ENCODE measurements at places on chromosomes 4 and X. TPM values are rescaled to one million over a fixed set of nuclear protein-coding genes. Genes with fewer than 3 reads are reported as not detected.

DNA sequence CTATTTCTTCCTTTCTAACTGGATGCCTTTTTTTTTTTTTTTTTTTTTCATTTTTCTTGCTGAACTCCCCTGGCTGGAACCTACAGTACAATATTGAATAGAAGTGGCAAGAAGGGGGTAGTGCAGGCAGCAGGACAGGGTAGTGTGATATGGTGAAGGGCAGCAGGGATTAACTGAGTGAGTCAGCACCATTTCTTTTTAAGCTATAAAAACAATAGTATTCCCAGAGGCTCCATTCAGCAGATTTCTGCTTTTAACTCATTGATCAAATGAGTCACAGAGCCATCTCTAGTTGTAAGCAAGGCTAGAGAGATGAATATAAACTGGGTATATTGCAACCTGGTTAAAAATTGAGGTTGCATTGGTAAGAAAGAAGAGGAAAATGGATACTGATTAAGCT is 53.6 kb upstream of the SETD7 start:
- no peak overlapping the region for H3K27ac ChIP-seq
- no peak for DNase-seq
- H3K36me3 ChIP-seq = no peaks in the 10 kb centered on the region
- no peak overlapping the region for H3K4me3 ChIP-seq
- no peaks in the 10 kb centered on the region for H3K4me1 ChIP-seq
- H3K27me3 ChIP-seq = no peaks in the 10 kb centered on the region

- no peak for DNase-seq
- H3K36me3 ChIP-seq = no peaks in the 10 kb centered on the region
- H3K4me3 ChIP-seq = no peak overlapping the region
- H3K4me1 ChIP-seq = no peaks in the 10 kb centered on the region
- H3K27me3 ChIP-seq = no peaks in the 10 kb centered on the region
Measured at GRCh38 chr4:187309456-187309855, 585.8 kb upstream of the FAT1 start.

DNA sequence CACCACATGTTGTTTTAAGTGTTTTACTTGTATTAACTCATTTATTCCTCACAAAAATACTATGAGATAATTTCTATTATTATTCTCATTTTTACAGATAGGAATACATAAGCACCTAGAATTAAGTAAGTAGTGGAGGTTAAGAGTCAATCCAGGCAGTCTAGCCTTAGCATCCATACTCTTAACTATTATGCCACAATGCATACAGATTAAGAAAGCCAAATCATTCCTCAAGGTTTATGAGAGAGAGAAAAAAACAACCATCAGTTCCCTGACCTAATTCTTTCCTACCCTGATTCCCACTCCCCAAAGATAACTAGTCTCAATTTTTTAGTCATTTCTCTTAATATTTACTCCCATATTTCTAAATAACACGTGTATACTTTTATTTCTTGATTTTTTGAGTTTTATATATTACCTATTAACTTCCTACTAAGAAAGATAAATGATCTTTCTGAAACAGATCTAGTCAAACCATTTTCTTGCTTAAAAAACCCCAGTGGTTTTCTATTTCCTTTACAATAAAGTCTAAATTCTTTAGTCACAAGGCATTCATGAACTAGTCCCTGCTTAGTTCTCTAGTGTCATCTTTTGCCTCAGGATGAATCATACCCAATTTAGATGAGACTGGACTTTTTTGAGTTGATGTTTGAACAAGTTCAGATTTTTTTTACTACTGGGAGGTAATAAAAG is 16.0 kb downstream of the UBA6 start:
- H3K4me3 ChIP-seq = no peak overlapping the region
- H3K4me1 ChIP-seq = no peaks in the 10 kb centered on the region
- H3K36me3 ChIP-seq = no peaks in the 10 kb centered on the region
- H3K27ac ChIP-seq = no peak overlapping the region

DNA sequence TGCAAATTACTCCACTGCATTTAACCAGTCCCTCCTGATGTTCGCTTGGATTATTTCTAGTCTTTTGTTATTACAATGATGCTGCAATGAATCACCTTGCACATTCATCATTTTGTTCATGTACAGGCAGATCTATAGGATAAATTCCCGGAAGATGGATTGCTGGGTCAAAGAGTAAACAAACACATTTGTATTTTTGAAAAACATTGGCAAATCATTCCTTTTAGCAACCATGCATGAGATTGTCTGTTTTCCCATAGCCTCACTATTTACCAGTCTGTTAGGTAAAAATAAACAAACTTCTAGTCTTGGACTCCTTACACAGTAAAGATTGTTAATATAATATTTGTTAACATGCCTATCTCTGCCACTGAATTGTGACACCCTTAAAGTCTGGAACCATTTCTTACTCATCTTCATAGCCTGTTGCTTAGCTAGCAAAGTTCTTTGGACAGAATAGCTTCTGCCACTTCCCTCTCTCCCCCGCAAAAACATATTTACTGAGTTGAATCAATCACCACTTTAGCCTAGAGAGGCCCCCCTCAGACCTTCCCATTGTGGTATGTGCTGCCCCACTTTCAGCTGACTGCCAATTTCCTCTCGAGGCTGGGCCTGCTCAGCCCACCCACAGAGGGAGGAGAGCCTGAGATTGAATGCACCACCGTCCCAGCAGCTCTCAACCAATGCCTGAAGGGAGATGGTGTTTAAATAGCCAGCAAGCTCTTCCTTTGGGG is 108.4 kb upstream of the ATXN3L start:
- H3K36me3 ChIP-seq = no peaks in the 10 kb centered on the region
- no peak for DNase-seq
- no peak overlapping the region for H3K4me3 ChIP-seq
- no peaks in the 10 kb centered on the region for H3K27me3 ChIP-seq

DNA sequence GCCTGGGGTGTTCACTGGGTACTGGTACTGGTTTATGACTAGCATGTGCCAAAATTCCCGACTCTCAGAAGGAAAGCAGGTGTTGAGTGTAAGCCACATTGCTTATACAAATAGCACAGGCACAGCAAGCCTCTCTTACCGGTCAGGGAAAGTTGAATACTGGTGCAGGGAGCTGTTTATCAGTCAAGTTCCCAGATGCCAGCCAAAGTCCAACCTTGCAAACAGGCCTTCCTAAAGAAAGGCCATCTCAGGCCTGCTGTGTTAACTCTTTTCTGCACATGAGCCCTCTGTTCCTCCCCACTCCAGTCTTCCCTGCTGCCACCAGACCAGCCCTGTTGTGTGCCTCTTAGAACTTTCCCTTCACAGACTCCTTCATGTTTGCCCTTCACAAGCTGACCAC is 34.2 kb downstream of the PKD2 start:
- H3K27ac ChIP-seq = no peak overlapping the region
- peaks cover 21% of the 10 kb centered on the region for H3K36me3 ChIP-seq
- DNase-seq = no peak
- H3K4me1 ChIP-seq = peaks cover 4% of the 10 kb centered on the region
- H3K4me3 ChIP-seq = no peak overlapping the region

DNA sequence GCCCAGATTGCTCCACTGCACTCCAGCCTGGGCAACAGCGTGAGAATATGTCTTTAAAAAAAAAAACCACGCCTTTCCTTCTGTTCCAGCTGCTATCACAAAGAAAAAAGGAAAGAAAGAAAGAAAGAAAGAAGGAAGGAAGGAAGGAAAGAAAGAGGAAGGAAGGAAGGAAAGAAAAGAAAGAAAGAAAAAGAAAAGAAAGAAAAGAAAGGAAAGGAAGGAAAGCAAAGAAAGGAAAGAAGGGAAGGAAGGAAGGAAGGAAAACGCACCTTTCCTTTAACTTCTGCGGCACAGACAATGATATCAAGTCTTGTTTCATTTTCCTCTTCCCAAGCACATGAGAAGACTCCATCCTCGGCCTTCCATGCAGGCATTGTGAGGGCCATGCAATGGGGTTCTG is 107.4 kb upstream of the NOCT start:
- no peak overlapping the region for H3K27ac ChIP-seq
- no peaks in the 10 kb centered on the region for H3K27me3 ChIP-seq
- H3K4me3 ChIP-seq = no peak overlapping the region
- no peaks in the 10 kb centered on the region for H3K4me1 ChIP-seq
- DNase-seq = no peak

Gene NKX6-1
- 0.63 TPM for polyA plus RNA-seq

Gene NR3C2
- polyA plus RNA-seq = 3.9 TPM

Gene ARSD
- polyA plus RNA-seq = 13.8 TPM

Gene RNF128
- not detected for polyA plus RNA-seq

Gene NAA10
- 287 TPM for polyA plus RNA-seq

Gene HMGN5
- 27.5 TPM for polyA plus RNA-seq

Gene TMEM33
- 6.1 TPM for polyA plus RNA-seq
